Naive thymus-derived CD4-positive, alpha-beta T cell (primary cell): ENCODE measurements at places on chromosomes 5 and 9. TPM values are rescaled to one million over a fixed set of nuclear protein-coding genes. Genes with fewer than 3 reads are reported as not detected.

DNA sequence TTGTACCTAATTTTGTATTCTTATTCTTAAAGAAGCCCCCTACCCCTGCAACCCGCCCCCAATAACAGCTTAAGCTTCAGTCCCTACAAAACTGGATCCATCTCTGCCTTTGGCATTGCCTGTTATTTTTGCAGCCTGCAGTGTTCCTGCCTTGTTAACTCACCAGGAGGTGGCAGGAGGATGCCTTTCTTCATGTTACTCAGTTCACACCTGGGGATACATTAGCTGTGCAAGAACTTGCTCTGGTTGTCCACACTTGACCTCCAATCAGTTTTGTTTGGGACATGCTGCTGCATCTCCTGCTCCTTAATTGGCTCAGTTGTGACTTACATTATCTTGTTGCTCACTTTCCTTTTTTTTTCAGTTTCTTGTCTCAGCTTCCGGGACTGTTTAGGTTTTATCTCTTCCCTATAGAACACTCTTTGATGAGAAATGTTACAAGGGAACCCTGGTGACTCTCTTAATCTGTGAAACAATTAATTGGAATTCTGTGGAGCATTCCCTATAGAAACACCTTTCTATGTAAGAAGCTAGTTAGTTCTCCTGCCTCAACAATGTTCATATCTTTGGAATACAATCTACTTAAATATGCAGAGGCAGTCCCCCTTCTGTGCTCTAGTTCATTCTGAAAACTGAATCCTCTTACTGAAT is 467.7 kb upstream of the ACO1 start:
- no peaks in the 10 kb centered on the region for H3K36me3 ChIP-seq
- H3K4me1 ChIP-seq = no peaks in the 10 kb centered on the region
- no peak overlapping the region for H3K27ac ChIP-seq
- no peak overlapping the region for H3K4me3 ChIP-seq
- no peak for DNase-seq

DNA sequence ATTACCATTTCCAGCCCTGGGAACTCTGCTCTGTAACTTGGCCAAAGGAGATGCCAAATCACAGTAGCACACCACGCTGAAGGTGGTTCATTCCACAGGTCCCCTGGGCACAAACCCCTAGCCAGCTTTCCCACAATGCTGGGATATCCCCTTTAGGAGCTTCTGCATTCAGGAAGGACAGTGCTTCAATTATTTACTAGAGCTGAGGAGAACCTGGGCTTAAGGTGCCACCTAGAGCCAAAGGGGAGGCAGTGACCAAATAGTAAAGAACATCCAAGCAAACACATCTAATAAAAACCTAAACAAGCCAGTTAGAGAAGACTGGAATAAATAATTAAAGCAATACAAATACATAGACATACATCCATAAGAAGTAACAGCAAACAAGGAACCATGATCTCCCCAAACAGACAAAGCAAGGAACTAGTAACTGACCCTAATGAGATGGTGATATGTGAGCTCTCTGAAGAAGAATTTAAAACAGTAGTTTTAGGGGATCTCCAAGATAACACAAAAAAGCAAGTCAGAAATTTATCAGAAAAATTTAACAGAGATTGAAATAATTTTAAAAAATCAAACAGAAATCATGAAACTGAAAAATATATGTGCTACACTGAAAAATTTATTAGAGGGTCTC is 14.6 kb downstream of the KIF4B start:
- no peak for DNase-seq
- H3K27ac ChIP-seq = no peak overlapping the region
- H3K4me3 ChIP-seq = no peak overlapping the region
- no peaks in the 10 kb centered on the region for H3K4me1 ChIP-seq

The PAIP1 gene
- polyA plus RNA-seq = 34.8 TPM

The ANKRD18A gene
- 0.04 TPM for polyA plus RNA-seq

The ACSL6 gene
- polyA plus RNA-seq = 17.3 TPM

The TAF11L10 gene
- polyA plus RNA-seq = not detected

The NCS1 gene
- polyA plus RNA-seq = not detected

The EGR1 gene
- polyA plus RNA-seq = not detected

DNA sequence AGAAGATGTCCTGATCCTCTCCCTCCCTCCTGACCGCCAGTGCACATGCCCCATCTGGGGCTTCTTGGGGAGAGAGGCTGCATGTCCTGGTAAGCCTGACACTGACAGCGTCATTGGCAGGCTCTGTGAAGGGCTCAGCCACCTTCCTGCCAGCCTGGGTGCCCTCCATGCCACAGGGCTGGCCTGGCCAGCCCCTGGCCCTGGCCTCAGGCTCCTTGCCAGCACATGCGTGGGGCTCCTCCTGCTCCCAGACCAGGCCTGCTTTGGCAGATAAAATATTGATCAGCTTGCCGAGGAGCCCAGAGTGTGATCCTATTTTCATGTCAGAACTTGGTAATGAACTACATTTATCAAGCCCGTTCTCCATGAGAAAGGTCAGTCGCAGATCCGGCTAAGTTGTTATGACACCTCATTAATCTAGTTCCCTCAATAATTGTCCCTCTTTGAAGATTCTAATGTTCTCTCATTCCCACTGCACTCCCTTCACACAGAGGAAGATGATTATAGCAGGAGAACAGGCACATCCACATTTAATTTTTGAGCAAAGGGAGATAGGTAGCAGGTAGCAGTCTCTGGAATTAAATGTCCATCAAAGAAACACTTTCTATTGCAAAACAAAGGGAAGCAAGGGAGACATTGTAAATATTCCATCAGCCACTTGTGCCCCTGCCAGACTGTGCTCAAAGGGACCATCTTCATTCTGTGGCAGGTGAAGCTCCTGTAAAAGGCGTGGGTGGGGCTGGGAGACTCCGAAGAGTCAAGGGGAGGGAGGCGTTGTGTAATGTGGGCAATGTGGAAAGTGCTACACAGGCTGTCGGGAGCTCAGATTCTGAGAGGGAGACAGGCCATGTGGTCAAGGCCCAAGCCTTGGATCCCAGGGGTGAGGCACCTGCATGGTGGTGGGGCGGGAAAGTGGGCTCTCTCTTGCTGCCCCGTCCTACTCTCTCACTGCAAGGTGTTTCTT is 272.0 kb downstream of the HSPA4 start:
- no peaks in the 10 kb centered on the region for H3K27me3 ChIP-seq
- no peak for DNase-seq
- H3K27ac ChIP-seq = no peak overlapping the region
- H3K36me3 ChIP-seq = no peaks in the 10 kb centered on the region

DNA sequence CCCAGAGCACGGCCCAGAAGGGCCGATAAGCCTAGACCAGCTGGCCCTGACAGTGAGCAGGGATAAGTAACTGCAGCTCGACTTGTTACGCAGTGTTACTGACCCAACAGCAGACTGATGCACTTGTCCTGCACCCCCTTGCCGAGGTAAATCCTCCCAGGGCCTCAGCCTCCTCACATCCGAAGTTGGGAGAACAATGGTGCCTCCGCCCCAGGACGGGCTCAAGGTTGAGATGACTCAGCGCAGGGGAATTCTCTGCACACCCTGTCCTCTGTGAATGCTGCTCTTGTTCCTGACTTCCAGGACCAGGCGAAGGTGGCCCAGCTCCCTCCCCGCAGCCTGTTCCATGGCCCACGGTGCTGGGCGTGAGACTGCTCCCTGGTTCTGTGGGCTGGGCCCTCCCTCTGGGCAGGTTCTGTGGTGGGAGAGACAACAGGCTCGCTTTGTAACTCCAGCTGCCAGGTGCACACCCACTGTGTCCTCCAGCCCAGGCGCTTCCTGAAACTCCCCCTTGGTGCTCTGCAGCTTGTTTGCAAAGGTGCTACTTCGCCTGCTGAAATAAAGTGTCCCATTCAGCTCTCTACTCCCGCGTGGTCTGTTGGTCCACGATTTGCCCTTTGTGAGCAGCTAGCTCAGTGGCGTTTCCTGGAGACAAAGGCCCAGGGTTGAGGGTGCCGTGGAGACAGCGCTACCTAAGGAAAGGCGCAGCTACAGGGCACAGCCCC is 40.1 kb upstream of the SLC6A19 start:
- H3K27me3 ChIP-seq = no peaks in the 10 kb centered on the region
- no peak for DNase-seq
- no peaks in the 10 kb centered on the region for H3K4me1 ChIP-seq
- no peak overlapping the region for H3K27ac ChIP-seq

GRCh38 chr5:139747583-139748504 is 47.8 kb upstream of the PSD2 start:
- H3K36me3 ChIP-seq = no peaks in the 10 kb centered on the region
- H3K27ac ChIP-seq = peak overlapping the region; percentile 20
- DNase-seq = peak; percentile 51
- no peaks in the 10 kb centered on the region for H3K27me3 ChIP-seq
- peak overlapping the region; percentile 79 for H3K4me3 ChIP-seq

- H3K4me3 ChIP-seq = peak overlapping the region; percentile 53
- H3K27me3 ChIP-seq = no peaks in the 10 kb centered on the region
- H3K4me1 ChIP-seq = peaks cover 21% of the 10 kb centered on the region
- H3K36me3 ChIP-seq = no peaks in the 10 kb centered on the region
- no peak for DNase-seq
- no peak overlapping the region for H3K27ac ChIP-seq
These were observed 4.3 kb downstream of the PIP5KL1 start for GRCh38 chr9:127925959-127926905.

DNA sequence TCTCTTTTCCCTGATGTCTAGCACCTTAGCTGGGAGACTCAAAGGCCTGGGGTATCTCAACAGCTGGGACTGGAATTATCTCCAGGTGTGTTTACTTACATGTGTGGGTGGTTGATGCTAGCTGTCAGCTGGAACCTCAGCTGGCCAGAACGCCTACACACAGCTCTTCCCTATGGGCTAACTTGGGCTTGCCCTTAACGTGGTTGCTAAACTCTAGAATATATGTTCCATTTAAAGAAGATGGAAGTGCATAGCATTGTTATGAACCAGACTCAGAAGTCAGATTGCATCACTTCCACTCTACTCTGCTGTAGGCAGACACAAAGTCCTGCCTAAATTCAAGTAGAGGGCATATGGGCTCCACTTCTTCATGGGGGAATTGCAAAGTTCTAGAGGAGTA is 29.3 kb downstream of the SGCD start:
- DNase-seq = no peak
- no peaks in the 10 kb centered on the region for H3K4me1 ChIP-seq
- H3K27ac ChIP-seq = no peak overlapping the region
- no peaks in the 10 kb centered on the region for H3K27me3 ChIP-seq
- no peak overlapping the region for H3K4me3 ChIP-seq

DNA sequence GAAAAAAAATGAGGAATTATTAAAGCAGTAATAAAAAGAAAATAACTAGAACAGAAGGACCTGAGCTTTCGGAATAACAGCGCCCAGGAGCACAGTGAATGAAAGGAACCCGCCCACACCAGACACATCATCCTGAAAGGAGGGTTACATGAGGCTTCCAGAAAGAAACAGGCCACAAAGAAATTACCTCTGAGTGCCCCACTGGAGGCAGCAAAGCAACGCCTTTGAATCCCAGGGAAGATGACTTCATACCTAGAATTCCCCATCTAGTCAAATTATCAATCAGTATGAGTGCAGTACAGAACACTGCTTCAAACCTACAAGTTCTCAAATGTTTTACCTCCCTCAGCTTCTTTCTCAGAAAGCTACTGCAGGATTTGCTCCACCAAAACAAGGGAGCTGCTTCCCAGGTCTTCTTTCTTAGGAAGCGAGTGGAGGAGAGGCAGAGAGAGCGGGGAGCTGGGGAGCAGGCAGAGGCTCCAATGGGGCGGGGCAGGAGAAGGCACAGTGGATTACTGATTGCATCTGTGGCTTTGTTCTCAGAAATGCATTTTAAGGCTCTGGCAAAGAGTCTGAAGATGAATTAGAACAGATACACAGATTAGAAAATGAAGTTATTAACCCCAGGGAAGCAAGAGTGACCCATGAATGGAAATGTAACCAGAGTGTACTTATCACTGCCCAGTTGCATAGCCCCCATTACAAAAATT is 87.1 kb downstream of the SEMA4D start:
- H3K27ac ChIP-seq = peak overlapping the region; percentile 20
- DNase-seq = no peak
- H3K36me3 ChIP-seq = peaks cover 5% of the 10 kb centered on the region

DNA sequence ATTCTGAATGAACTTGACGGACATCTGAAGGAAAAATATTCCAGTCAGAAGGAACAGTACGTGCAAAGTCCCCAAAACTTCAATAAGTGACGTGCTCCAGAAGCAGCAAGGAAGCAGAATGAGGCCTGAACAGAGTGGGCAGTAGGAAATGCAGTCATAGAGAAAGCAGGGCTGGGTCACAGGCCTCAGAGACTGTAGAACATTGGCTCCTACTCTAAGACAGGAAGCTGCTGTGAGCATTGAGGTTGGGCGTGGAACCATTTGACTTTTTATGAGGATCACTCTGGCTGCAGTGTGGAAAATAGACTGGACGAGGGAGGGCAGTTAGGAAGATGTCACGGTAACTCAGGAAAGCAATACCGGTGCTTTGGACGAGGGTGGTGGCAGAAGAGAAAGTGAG is 64.0 kb downstream of the DOCK8 start:
- H3K36me3 ChIP-seq = peaks cover 26% of the 10 kb centered on the region
- peak overlapping the region; percentile 11 for H3K4me3 ChIP-seq
- no peaks in the 10 kb centered on the region for H3K27me3 ChIP-seq
- H3K27ac ChIP-seq = peak overlapping the region; percentile 83
- peak; percentile 44 for DNase-seq

DNA sequence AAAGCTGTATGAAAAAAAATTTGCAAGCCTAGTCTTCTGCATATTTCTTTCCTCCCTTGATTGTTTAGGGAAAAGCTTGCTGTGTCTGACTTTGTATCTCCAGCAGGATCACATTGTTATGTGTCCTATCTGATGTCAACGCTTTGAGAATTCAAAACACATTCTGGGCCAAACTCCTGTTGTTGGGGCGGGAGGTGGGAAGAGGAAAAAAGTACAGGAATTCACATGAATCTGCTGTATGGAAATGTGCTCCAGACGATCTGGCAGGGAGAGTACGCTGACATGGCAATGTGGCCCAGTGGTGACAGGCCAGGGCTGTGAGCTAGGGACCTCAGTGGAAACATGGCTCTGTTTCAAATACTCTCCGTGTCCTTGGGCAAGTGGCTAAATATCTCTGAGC is 87.4 kb upstream of the GNA14 start:
- no peak overlapping the region for H3K27ac ChIP-seq
- no peaks in the 10 kb centered on the region for H3K36me3 ChIP-seq
- no peak for DNase-seq
- H3K4me1 ChIP-seq = no peaks in the 10 kb centered on the region

The CDKN2B-AS1 gene
- polyA plus RNA-seq = not detected

DNA sequence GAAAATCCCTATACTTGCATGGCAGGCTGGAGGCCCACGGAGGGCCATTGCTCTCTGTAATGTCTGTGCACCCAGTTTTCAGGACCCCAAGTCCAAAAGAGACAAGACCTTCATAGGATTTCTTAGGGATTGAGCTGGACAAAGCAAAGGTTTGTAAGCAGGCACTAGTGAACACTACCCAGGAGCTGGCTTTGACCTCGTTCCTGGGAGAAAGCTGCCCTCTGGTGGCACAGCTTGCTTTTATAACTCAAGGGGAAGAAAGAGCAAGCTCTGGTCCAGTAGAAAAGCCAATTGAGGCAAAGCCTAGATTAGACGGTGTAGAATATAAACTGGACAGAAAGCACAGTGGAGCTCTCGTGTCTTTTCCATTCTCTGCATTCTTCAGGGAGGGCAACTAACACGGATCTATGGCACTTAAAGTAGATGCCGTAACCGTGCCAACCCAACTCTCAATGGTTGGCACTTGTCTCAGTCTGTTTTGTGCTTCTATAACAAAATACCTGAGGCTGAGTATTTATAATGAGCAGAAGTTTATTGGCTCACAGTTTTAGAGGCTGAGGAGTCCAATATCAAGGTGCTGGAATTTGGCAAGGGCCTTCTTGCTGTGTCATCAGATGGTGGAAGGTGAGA is 7.9 kb downstream of the GABRP start:
- no peaks in the 10 kb centered on the region for H3K27me3 ChIP-seq
- no peaks in the 10 kb centered on the region for H3K36me3 ChIP-seq
- no peak for DNase-seq
- no peaks in the 10 kb centered on the region for H3K4me1 ChIP-seq
